Activated CD8-positive, alpha-beta memory T cell treated with anti-CD3 and anti-CD28 coated beads for 48 hours (primary cell): ENCODE measurements at places on chromosomes 2 and 18.

DNA sequence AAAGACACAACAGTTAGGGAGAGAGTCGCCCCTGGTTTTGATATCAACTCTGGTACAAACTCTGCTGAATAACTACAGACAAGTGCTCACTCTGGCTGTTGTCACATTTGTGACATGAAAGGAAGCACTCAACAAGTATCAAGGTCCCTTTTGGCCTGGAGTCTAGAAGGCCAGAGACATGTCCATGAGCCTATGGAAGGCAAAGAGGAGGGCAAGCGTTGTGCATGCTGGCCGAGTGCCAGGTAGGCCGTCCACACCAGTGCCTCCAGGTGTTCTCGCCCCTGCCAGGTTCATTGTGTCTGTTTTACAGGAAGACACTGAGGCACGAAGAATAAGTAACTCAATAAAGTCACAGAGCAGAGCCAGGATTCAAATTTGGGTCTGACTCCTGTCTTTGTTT, 21.1 kb downstream of the ILKAP start:
- DNase-seq: no peak

GRCh38 chr2:217095511-217096205, 235.8 kb upstream of the TNP1 start:
- no peak for DNase-seq

GRCh38 chr2:95082477-95082876, 39.1 kb downstream of the MRPS5 start:
- DNase-seq: no peak

- DNase-seq: no peak
These were observed 15.3 kb downstream of the CNOT11 start for GRCh38 chr2:101267671-101268656.

DNA sequence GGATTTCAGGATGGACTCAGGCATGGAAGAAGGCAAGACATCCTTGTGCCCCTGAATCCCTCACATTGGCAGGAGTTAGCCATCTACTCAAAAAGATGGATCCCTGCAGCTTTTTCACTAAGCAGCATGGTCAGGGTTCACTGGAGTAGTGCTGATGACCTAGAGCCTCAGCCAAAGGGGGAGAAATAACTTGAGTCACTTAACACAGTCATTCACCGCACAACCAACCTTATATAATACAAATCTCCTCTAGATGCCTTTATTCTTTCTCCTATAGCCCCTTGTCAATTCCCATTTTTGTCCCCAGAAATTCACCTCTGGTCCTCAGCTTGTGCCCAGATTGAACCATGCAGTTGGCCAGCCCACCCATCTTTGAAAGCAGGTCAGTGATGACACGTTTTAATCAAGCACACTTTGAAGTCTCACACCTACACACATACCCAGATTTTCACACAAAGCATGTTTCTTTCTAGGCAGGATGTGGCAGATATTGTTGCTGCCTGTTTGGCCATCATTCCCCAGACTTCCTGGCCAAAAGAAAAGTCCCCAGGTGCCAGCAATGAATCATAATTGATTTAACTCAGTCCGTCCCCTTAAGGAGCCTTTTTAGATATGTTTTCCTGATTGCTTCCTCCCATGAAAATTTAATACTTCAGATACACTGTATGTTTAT, 84.2 kb downstream of the LBH start:
- DNase-seq: no peak
